ENCODE measurements at places on chromosomes 1 and 21.
A peak's percentile ranks its signal among the peaks of the same experiment; 100 is the strongest.

GRCh38 chr1:119720866-119721440 lies 9.2 kb downstream of the PHGDH start:
- no peak for DNase-seq

DNA sequence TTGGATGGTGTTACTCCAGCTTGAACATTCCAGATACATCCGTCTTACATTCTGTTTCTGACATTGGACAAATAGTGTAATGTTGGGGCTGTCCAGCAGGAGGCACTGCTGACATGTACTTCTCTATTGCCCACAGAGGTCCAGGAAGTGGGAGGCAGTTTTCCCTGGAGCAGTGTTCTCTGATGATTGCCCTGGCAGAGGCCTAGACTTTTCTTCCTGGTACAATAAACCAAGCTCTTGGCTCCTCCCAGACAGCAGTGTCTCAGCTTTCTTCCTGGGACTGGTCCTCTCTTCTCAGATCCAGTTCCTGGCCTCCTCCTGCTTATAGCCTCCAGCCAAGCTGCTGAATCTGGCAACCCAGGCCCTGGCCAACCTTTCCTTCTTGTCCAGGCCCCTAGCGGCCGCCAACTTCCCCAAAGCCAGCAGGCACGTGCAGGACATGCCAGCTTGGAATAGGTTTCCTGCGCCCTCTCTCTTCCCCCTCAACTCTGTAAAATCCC lies 14.9 kb upstream of the IFNLR1 start:
- DNase-seq = peak; percentile 89

DNA sequence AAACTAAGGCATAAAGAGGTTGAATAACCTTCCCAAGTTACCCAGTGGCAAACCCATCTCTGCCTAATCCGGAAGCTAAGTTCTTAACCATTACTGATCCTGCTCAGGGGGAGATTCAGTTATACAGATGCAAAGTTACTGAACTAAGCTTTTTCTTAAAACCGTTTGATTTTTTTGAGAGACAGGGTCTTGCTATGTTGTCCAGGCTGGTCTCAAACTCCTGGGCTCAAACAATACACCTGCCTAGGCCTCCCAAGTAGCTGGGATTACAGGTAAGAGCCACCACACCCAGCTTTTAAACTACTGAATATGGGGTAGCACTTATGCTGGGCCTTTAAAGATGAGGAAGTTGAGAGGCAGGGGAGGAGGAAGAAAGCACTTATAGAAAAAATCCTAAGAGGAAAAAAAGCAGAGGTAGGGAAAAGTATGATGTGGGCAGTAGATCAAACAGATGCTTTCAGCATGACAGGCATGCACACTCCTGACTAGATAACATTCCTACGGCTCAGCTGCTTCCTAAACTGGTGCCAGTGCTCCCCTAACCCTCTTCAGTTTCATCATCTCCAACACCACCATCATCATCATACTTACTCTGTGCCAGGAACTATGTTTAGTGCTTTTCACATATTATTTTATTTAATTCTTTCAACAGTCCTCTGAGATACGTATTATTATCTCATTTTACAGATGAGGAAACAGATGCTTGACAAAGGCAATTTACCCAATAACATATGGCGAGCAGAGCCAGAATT lies 5.8 kb downstream of the PAFAH2 start:
- peak; percentile 57 for DNase-seq

GRCh38 chr1:209831615-209832014 lies 3.8 kb downstream of the UTP25 start:
- peak; percentile 62 for DNase-seq

Measured in EL (cell line).